ENCODE measurements at places on chromosomes 3 and 15. TPM values are rescaled to one million over a fixed set of nuclear protein-coding genes. Genes with fewer than 3 reads are reported as not detected.

PYGO1 gene
- 5.8 TPM for total RNA-seq

PROS1 gene
- 10.6 TPM for total RNA-seq

FGD5 gene
- total RNA-seq = not detected

GUCA1C gene
- not detected for total RNA-seq

ZDHHC23 gene
- total RNA-seq = 3.5 TPM
